Nephron progenitor cell (in vitro differentiated cells): ENCODE measurements at places on chromosomes 2 and 18.

DNA sequence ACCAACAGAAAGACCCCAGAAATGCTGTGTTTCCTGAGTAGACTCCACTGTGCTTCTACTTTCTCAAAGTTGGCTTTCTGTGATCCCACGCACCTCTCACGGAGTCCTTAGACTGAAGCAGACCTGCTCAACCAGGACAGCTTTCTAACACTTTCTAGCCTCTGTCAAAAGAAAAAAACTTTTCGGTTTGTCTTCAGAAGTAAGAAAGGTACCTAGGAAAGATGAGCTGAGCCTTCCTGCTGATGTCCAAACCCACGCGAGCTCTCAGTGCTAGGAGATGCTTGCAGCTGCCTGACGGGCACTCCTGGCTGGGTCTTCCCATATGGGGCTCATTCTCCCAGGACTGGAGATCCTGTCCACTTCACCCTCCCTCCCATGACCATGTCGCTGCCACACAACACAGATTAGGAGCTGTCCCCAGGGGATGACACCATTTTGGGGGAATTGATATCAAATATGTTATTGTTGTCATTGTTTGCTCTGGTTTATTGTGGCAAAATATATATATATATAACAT lies 49.2 kb upstream of the DAPL1 start:
- DNase-seq, result no peak

DNA sequence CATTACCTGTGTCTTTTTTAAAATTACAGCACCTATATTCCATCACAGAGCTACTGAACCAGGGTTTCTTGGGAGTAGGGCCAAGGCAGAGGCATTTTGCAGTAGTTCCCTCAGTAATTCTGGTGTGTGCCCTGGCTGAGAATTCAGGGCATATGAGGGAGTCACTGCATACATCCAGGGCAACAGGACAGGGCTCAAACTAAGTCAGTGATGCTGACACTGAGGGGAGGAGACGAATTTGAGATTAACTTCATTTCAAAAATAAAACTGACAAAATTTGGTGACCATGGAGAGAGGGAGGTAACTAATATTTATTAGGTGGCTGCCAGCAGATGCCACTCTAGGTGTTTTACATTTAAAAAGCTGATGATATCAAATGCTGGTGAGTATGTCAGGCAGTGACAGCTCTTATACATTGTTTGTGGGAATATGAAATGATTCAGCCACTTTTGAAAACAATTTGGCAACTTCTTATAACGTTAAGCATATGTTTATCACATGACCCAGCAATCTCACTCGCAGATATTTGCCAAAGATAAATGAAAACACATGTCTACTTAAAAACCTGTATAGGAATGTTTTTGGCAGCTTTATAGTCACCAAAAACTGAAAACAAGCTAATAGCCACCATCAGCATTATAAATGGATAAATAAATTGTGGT lies 20.3 kb downstream of the STRADB start:
- no peak for DNase-seq

DNA sequence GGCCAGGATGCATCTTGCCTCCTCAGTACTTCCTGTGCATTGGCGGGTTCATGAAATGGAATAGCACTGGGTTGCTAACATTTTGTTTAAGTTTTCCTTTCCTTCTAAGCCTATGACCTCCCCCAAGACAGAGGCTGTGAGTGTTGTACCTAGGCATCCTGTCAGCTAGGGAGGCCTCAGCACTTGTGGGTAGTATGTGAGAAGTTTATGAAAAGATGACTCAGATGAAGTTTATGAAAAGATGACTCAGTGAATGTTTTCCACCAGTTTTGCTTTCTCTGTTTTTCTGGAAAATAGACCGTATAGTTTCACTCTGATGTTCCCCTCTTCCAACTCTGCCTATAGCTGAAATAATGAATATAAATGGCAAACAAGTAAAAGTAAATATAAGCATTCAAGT lies 412.9 kb downstream of the TMEM182 start:
- DNase-seq, result no peak

DNA sequence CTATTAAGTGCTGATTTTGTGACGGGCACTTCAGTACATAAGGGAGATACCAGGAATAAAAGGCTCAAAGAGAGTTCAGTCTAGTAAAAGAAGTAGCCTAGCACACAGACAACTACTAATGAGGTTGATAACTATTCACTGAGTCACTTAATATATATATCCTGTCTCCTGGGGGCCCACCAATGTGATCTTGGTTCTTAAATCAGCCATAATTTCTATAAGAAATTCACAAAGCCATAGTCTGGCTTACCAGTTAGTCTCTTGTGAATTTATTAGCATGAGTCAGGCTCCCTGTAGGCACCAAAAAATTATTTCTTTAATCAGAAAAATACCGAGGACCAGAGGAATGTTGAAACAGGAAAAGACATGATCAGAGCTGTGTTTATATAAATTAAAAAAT lies 10.4 kb downstream of the KCNE4 start:
- DNase-seq, result no peak

- DNase-seq, result no peak
Observed at GRCh38 chr18:27411013-27411412, 225.9 kb upstream of the CHST9 start.

GRCh38 chr2:234535464-234535863 lies 38.6 kb upstream of the ARL4C start:
- no peak for DNase-seq

DNA sequence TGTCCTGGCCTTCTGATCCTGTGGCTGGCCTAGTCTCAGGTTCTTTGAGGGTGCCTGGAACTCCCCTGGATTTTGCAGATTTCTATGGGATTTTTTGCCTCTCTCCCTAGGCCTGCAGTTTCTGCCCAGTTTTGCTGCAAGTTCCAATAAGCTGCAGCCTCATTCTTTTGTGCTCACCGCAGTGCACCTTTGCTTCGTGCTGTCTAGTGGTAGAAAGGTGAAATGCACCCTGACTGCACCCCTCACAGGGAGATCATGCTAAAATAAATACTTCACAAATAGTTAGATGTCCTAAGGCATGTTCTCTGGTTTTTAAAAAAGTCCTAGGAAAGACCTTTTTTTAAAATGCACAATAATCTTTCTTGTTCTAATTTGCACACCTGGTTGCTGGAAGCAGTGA lies 72.5 kb downstream of the GNAL start:
- no peak for DNase-seq

- no peak for DNase-seq
Observed at GRCh38 chr2:60867848-60868247, 13.5 kb upstream of the REL start.

DNA sequence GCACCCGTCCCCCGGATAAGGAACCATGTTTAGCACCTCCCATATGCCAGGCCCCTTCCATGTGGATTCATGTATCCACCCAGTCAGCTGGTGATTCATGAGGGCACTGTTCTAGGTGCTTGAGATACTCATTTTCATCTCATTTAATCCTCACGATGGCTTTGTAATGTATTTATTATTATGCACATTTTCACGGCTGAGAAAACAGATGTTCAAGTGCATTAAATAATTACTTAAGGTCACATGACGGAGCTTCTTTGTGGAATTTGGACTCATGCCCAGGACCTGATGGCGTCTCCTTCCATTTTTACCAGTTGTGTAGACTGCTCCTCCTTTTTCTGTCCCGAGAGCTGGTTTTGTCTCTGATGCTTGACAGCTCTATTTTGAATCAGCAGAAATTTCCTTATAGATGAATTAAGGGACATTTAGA lies 72.2 kb upstream of the RBM44 start:
- DNase-seq, result no peak

DNA sequence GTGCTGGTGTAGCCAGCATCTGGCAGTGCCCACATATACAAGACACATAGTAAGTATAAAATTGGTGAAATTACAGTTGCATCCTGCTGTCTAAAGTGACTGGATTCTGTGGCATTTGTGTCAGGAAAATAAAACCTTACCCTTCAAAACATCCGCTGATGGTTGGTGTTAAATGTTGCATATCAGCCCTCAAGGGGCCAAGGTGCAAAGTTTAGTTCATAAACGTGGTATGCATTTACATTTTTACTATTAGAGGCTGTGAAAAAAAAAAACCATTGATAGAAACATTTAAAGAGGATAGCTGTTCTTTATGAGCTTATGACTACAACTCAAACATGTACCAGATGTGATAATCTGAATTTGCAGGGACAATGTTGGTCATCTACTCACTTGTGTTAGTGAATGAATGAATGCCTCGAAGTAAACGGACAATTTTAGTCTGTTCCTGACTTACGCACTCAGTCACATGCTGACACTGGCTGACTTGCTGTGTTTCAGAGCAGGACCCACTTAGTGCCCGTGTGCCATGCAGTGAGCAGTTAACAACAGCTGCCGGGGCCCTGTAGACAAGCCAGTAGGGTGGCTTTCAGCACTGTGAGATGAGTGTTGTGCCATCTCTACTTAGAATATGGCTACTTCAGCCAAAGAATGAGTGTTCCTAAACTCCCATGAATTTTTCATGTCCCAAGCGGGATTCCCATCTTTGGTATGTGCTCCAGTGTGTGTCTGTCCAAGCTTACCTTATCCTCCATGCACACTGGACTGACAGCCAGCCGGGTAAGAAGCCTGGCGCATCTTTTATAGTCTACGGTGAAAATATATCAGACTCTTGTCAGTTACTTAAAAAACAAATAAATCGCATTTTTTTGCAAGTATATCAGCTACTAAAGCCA lies 5.3 kb downstream of the ALKAL2 start:
- DNase-seq, result no peak

- DNase-seq, result no peak
Observed at GRCh38 chr2:104952976-104953375, 84.9 kb upstream of the MRPS9 start.

GRCh38 chr2:70906439-70907005 lies 29.2 kb upstream of the ATP6V1B1 start:
- no peak for DNase-seq

- no peak for DNase-seq
Observed at GRCh38 chr2:44246840-44247369, 28.4 kb upstream of the SLC3A1 start.

- DNase-seq, result no peak
Observed at GRCh38 chr2:46813020-46813415, 102.6 kb downstream of the MCFD2 start.

DNA sequence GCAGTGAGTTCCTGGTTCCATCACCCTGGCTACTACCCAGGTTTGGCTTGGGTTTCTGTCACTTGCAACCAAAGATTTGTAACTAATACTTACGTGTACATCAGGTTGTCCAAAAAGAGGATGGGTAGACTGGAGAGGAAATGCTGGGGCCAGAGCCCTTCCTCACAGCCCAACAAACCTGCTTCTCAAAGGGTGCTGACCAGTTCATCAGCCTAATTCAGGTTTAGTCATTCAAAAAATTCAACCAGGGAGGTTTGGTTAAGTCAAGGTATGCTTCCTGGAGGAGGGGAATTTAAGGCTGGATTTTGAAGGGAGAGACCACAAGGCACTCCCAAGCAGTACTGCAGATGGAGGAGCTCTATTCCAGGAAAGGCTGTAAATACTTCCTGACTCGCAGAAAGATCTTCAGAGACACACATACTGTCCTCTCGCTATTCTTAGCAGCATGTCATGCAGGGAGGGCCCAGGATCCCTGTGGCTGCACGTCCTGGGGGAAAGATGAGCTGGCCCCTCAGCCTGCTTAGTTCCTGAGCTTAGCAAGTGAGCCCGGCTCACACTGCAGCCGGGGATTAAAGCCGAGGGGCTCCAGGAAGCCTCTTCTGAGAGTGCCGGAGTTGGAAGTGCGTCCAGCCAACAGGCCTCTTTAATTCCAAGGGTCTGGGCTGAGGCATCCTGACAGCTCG lies 40.0 kb upstream of the BIN1 start:
- DNase-seq, result no peak

GRCh38 chr2:215749092-215749957 lies 264.0 kb downstream of the MREG start:
- DNase-seq, result no peak

- DNase-seq, result no peak
Observed at GRCh38 chr2:55156326-55156725, 75.8 kb downstream of the CLHC1 start.

- no peak for DNase-seq
Observed at GRCh38 chr2:83103613-83104012, 1355.5 kb downstream of the SUCLG1 start.

DNA sequence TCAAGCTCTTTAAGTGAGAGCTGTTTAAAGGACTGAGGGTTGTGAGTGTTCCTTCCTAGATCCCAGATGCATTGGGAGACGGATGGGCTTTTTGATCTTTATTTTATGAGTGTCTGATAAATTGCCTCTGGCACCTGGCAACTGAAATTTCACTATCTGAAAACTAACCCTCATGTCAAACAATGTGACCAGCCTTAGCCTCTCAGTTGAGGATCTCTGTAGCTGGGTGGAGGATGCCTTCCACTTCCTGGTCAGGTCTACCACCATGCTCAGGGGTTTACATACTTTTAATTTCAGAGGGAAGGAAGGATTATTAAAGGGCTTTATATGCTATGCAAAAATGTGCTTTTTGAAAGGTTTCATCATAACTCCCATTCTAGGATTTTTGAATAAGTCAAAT lies 70.5 kb upstream of the NT5C1B start:
- no peak for DNase-seq

DNA sequence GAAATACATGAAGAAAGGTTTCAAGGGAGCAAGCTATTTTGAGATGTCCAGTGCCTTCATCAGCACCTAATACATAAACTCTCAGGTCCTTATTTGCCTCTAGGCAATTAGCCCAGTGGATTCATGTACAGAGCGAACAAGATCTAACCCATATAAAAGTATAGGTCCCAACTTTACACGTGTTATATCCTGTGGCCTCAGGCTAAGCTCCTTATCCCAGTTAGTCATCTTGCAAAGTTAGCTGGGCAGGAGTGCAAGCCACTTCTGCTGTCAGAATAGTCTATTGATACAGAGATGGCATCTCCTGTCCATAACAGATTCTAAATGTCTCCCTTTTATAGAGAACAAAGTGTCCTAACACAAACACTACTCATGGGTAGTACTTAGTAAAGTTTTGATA lies 203.9 kb upstream of the PIK3C3 start:
- no peak for DNase-seq
